ENCODE measurements at places on chromosomes 6 and 20.

GRCh38 chr6:72551470-72551869 lies 70.4 kb upstream of the KCNQ5 start:
- DNase-seq: no peak

- no peak for DNase-seq
These were observed 59.4 kb downstream of the RSPO3 start for GRCh38 chr6:127177923-127178231.

GRCh38 chr6:23647045-23647444 lies 479.0 kb upstream of the NRSN1 start:
- no peak for DNase-seq

DNA sequence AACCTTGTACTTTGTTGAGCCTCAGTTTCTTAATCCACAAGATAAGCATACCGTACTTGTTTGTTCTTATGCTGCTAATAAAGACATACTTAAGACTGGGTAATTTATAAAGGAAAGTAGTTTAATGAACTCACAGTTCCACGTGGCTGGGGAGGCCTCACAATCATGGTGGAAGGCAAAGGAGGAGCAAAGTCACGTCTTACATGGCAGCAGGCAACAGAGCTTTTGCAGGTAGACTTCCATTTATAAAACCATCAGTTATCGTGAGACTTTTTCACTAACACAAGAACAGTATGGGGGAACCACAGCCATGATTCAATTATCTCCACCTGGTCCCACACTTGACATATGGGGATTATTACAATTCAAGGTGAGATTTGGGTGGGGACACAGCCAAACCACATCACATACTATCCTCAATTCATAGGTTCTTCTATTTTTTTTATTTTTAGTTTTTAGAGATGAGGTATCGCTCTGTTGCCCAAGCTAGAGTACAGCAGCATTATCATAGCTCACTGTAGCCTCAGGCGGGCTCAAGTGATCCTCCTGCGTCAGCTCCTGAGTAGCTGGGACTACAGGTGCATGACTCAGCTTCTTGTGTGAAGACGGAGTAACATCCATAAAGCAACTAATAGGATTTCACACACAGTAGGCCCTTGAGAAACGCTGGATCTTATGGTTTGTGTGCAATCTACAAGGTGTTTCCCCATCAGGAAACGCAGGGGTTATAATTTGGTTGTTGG lies 76.7 kb upstream of the IYD start:
- DNase-seq: no peak

DNA sequence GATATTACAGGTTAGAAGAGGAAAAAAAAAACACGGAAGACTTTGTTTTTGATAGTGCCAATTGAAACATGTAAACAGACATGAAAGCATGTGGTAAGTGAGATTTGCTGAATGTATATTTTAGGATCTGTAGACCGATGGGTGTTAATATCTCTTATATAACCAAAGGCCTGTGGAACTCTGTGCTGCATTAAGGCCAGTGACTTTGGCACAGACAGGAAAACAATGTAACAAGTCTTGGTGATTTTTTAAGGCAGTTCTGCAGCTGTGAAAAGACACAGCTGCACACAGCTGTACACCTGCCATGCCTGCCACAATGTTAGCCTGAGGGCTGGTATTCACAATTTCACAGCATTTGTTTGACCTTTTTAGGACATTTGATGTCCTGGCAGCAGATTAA lies 6.1 kb downstream of the SOBP start:
- no peak for DNase-seq

DNA sequence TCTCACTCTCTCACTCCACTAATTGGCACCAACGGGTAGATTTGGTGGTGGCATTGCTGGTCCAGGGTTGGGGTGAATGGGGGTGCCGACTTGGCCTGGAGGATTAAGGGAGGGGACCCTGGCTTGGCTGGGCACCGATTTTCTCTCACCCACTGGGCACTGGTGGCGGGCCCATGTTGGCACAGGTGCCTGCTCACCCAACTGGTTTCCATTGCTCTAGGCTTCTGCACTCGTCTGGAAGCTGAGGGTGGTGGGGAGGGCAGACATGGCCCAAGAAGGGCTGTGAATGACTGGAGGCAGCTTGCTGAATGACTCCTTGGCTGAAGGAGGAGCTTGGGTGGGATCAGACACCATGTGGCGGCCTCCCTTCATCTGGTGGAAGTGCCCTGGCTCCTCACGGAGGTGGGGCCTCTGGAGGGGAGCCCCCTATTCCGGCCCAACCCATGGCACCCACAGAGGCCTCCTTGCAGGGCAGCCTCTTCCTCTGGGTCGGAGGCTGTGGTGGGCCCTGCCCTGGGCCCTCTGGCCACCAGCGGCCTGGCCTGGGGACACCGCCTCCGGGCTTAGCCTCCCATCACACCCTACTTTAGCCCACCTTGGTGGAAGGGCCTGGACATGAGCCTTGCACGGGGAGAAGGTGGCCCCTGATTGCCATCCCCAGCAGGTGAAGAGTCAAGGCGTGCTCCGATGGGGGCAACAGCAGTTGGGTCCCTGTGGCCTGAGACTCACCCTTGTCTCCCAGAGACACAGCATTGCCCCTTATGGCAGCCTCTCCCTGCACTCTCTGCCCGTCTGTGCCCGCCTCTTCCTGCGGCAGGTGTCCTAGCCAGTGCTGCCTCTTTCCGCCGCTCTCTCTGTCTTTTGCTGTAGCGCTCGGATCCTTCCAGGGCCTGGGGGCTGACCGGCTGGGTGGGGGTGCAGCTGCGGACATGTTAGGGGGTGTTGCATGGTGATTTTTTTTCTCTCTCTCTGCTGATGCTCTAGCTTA lies 11.2 kb downstream of the VEGFA start:
- no peak for DNase-seq

GRCh38 chr6:81985191-81985590 lies 232.7 kb upstream of the TENT5A start:
- DNase-seq: no peak

GRCh38 chr6:136783495-136784270 lies 8.6 kb downstream of the MAP3K5 start:
- no peak for DNase-seq

- DNase-seq: no peak
These were observed 50.8 kb downstream of the BCAS4 start for GRCh38 chr20:50845566-50846215.

- DNase-seq: no peak
These were observed 125.3 kb upstream of the CCN2 start for GRCh38 chr6:132076452-132076851.

Data from T-helper 22 cell (primary cell).